ENCODE measurements at places on chromosomes 2 and 18. TPM values are rescaled to one million over a fixed set of nuclear protein-coding genes. Genes with fewer than 3 reads are reported as not detected.

The IRS1 gene
- 14.3 TPM for total RNA-seq

The PLGLB1 gene
- 2.0 TPM for total RNA-seq

The PPP1R1C gene
- total RNA-seq = 3.7 TPM

The KIAA2012 gene
- not detected for total RNA-seq

The TMEM37 gene
- total RNA-seq = 37.8 TPM

The MROH2A gene
- not detected for total RNA-seq

The KCNG2 gene
- total RNA-seq = not detected

The POTEJ gene
- not detected for total RNA-seq

The PLEK gene
- 33.6 TPM for total RNA-seq

The CDK5R2 gene
- not detected for total RNA-seq

The TBR1 gene
- not detected for total RNA-seq

The ZNF638 gene
- total RNA-seq = 211 TPM

The LOXL3 gene
- 22.4 TPM for total RNA-seq

The BCL11A gene
- 0.38 TPM for total RNA-seq

The LDLRAD4 gene
- total RNA-seq = 22.0 TPM

The TRAK2 gene
- total RNA-seq = 65.2 TPM

The NOSTRIN gene
- total RNA-seq = 40.1 TPM

The CFC1 gene
- total RNA-seq = not detected

The FIGN gene
- 13.7 TPM for total RNA-seq

The DNAH7 gene
- total RNA-seq = 1.5 TPM

The C2orf80 gene
- not detected for total RNA-seq

The MARCO gene
- total RNA-seq = 23.6 TPM

The ABI2 gene
- 14.1 TPM for total RNA-seq

The MLPH gene
- 7.1 TPM for total RNA-seq

The TGFA gene
- total RNA-seq = 3.6 TPM

The GREB1L gene
- total RNA-seq = 39.7 TPM

The PSD4 gene
- 7.7 TPM for total RNA-seq

The SNX17 gene
- 111 TPM for total RNA-seq

The PID1 gene
- 59.2 TPM for total RNA-seq

The SAG gene
- total RNA-seq = not detected

The CHPF gene
- 27.7 TPM for total RNA-seq

The SH3BP4 gene
- 28.4 TPM for total RNA-seq

The TCF23 gene
- not detected for total RNA-seq

The MAP2 gene
- 16.6 TPM for total RNA-seq

The RFX8 gene
- 2.9 TPM for total RNA-seq

The FAM237A gene
- total RNA-seq = not detected

The RNF144A gene
- total RNA-seq = 45.0 TPM

The C1QL2 gene
- not detected for total RNA-seq

The CAPN14 gene
- not detected for total RNA-seq

The ERBB4 gene
- total RNA-seq = 0.17 TPM

The WNT10A gene
- total RNA-seq = not detected

Measured in subcutaneous adipose tissue (tissue), 4 donors.